Ovary (tissue), 10 donors: ENCODE measurements at places on chromosomes 5 and 9. TPM values are rescaled to one million over a fixed set of nuclear protein-coding genes. Genes with fewer than 3 reads are reported as not detected.

The SAXO1 gene
- total RNA-seq: 0.11 TPM

The ANKRD18B gene
- total RNA-seq: not detected

The SPTLC1 gene
- 77.1 TPM for total RNA-seq

The FBXO4 gene
- total RNA-seq: 8.7 TPM

The SPATA31E1 gene
- not detected for total RNA-seq

The PHPT1 gene
- 127 TPM for total RNA-seq

The PTGES gene
- 1.8 TPM for total RNA-seq

The CDX1 gene
- 0.30 TPM for total RNA-seq

The CNTFR gene
- total RNA-seq: 3.7 TPM
